ENCODE measurements at places on chromosomes 12 and 14. TPM values are rescaled to one million over a fixed set of nuclear protein-coding genes. Genes with fewer than 3 reads are reported as not detected.
A peak's percentile ranks its signal among the peaks of the same experiment; 100 is the strongest.

GRCh38 chr12:132185705-132186104 is 41.4 kb downstream of the NOC4L start:
- no peak for DNase-seq

DNA sequence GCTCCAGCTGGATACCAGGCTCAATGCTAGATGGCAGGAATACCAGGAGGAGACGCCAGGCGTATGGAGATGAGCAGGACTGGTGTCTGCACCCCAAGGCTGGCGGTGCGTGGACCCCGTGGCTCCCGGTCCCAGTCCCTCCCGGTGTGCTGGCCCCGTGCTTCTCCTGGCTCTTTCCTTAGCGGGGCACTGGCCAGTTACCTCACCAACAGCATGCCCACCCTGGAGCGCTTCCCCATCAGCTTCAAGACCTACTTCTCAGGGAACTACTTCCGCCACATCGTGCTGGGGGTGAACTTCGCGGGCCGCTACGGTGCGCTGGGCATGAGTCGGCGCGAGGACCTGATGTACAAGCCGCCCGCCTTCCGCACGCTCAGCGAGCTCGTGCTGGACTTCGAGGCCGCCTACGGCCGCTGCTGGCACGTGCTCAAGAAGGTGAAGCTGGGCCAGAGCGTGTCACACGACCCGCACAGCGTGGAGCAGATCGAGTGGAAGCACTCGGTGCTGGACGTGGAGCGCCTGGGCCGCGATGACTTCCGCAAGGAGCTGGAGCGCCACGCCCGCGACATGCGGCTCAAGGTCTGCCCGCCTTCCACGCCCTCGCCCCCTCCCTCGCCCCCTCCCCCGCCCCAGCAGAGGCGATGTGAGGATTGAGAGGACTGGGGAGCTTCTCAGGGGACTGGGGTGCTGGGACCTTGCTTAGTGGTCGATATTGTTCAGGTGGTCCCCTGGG is 14.6 kb downstream of the VASH1 start:
- DNase-seq = no peak

The KRT6A gene
- 0.90 TPM for total RNA-seq

The KRT7 gene
- not detected for total RNA-seq

DNA sequence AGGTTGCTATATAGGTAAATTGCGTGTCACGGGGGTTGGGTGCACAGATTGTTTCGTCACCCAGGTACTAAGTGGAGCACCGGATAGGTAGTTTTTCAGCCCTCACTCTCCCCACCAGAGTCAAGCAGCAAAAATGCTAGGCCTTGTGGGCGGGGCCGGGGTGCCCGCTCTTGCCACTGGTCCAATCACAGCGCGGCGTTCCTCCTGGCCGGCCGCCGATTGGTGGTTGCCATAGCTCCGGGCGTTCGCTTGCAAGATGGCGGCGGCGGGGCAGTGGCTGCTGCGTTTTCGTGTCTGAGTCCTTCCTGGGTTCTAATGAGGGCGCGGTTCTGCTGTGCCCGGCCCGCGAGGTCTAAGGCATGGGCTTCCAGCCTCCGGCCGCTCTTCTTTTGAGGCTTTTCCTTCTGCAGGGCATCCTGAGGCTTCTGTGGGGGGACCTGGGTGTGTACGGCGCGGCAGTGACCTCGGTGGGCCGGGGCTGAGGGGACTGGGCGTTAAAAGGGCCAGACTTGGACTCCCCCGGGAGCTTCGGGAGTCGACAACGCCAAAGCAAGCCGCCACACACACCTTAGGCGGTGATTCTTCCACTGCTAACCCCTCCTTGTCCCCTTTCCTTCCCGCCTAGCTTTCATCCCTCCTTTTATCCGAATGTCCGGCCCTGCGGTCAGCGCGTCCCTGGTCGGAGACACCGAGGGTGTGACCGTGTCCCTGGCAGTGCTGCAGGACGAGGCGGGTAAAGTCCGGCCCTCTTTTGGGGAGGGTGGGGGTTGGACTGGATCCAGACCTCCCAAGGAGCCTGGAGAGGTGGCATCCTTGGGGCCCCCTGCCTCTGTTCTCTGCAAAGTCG is at the start of gene TCTN2:
TCTN2 (plus strand) TSS at position 232 of the 847 bp plus-strand sequence; CDS start at position 360, 128 bp downstream.
- peak; percentile 94 for DNase-seq

GRCh38 chr12:51127050-51127729 is 43.8 kb upstream of the CSRNP2 start:
- DNase-seq = no peak

The RPS6KL1 gene
- 11.1 TPM for total RNA-seq

GRCh38 chr14:22485178-22485577 is 103.8 kb downstream of the DAD1 start:
- DNase-seq = no peak

The HIF1A gene
- 101 TPM for total RNA-seq

The PYGL gene
- total RNA-seq = 15.4 TPM

DNA sequence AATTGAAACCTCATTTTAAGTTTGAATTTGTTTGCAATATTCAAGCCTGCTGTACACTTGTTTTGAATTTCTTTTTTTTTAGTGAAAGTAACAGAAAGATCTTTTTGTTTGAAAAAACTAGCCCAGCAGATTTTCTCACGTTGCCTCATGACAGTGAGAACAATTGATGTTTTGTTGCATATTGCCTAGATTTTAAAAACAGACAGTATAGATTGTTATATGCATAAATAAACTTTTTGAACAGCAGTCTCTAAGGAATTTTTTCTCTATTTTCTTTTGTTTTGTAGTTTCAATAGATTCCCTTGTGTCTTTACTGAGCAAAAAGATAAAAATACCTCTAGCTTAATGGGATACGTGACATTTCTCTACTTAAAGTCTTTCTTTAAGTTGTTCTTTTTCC is 15.4 kb downstream of the OR6C6 start:
- DNase-seq = no peak

The CCDC38 gene
- not detected for total RNA-seq

Measured in uterus (tissue), 4 donors.